ENCODE measurements at places on chromosomes 6 and 20. TPM values are rescaled to one million over a fixed set of nuclear protein-coding genes. Genes with fewer than 3 reads are reported as not detected.

SLC26A8 gene
- total RNA-seq = not detected

PRSS16 gene
- total RNA-seq = 12.3 TPM

KHDC1L gene
- total RNA-seq = not detected

OPRM1 gene
- total RNA-seq = not detected

CST7 gene
- 0.97 TPM for total RNA-seq

GRCh38 chr20:50412069-50412468 lies 98.1 kb upstream of the PTPN1 start:
- H3K4me3 ChIP-seq = no peak overlapping the region
- H3K27me3 ChIP-seq = no peaks in the 10 kb centered on the region

GRCh38 chr6:61809004-61809595 lies 476.9 kb downstream of the KHDRBS2 start:
- no peak for DNase-seq
- H3K27me3 ChIP-seq = no peaks in the 10 kb centered on the region
- no peak overlapping the region for H3K27ac ChIP-seq
- no peak overlapping the region for H3K4me3 ChIP-seq

DNA sequence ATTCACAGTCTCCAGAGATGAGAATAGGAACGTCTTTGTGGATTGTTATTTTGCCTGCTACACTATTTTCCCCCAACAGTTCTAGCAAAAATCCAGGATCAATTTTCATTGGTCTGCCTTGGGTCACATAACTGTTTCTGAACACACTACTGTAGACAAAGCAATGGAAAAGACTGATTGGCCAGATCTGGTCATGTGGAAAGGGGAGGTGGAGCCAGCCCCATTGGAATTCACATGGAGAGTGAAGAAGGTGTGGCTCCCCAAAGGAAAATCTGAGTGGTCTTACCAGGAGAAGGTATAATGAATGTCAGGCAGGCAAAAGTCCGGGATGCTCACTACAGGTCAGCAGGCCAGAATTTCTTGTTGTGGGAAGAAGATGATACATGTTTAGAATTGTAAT lies 9.5 kb upstream of the TP53RK start:
- no peak overlapping the region for H3K27ac ChIP-seq
- H3K36me3 ChIP-seq = no peaks in the 10 kb centered on the region
- H3K27me3 ChIP-seq = no peaks in the 10 kb centered on the region
- no peak overlapping the region for H3K4me3 ChIP-seq
- no peak for DNase-seq

DNA sequence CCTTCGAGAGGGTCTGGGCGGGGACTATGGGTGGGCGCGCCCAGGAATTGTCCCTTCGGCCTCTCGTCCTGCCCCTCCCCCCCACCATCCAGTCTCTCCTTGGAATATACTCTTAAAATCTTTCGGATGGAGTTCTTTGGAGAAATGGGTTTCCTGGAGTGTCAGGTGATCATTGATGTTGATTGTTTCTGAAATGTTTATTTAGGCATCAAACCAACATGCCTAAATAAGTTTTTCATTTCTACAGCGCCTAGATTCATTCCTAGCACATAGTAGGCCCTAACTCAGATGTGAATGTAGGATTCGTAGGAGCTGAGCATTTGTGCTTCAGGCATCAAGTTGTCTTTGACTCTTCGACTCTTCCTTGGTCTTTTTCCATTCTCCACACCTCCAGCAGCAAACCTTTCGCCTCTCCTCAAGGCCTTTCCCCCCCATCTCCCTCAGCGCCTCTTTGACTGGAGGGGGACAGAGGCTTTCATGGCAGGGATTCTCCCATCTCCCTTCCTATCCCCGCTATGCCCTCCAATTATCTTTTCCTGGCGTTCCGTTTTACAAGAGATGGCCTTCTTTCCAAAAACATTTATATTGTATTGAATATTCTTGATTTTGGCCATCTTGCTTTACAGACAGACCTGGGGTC lies 610 bp downstream of the CASP8AP2 start:
- H3K27me3 ChIP-seq = no peaks in the 10 kb centered on the region
- DNase-seq = no peak
- H3K4me3 ChIP-seq = peak overlapping the region; percentile 99
- H3K4me1 ChIP-seq = peaks cover 19% of the 10 kb centered on the region

DNA sequence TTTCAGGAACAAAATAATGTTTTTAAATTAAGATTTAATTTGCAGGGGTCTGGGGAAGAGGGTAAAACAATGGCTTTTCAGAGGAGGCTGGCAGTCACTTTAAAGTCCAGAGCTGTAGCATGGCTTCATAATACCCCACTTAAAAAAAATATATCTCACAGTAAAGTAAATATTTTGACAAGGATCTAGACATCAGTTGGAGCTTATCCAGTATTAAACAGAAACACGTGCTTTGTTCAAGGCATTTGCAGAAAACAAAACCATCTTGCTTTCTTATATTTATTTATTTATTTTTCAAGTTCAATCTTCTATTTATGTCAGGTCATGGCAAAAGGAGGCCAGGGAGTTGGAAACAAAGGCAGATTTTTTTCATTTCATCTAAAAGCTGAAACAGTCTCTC lies 53.3 kb upstream of the PRL start:
- no peaks in the 10 kb centered on the region for H3K27me3 ChIP-seq
- no peak overlapping the region for H3K4me3 ChIP-seq
- no peaks in the 10 kb centered on the region for H3K4me1 ChIP-seq
- DNase-seq = no peak
- H3K36me3 ChIP-seq = no peaks in the 10 kb centered on the region
- H3K27ac ChIP-seq = no peak overlapping the region

- DNase-seq = no peak
- no peaks in the 10 kb centered on the region for H3K4me1 ChIP-seq
- H3K4me3 ChIP-seq = no peak overlapping the region
- no peaks in the 10 kb centered on the region for H3K36me3 ChIP-seq
Measured at GRCh38 chr6:14585689-14586088, 468.1 kb downstream of the CD83 start.

GRCh38 chr6:167703781-167704180 lies 122.9 kb upstream of the AFDN start:
- peak; percentile 73 for DNase-seq
- H3K27ac ChIP-seq = no peak overlapping the region
- no peaks in the 10 kb centered on the region for H3K36me3 ChIP-seq
- H3K4me3 ChIP-seq = no peak overlapping the region

DNA sequence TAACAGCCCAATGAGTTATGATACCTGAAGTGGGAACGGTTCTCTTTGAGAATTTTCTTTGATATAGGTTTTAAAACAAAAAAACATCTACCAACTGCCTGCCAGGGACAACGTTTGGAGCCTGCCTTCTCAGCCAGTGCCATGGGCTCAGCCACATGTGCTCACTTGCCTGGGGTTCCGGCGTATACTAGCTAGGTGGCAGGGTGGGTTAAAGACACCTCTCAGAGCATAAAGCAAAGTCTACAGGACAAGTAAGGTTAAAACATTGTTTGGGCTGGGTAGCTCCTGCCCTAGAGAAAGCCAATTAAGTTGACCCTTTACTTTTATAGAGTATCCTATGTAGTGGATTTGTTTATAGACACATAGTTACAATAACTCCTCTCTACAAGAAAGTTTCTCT lies 38.0 kb upstream of the SCGN start:
- no peak overlapping the region for H3K4me3 ChIP-seq
- H3K4me1 ChIP-seq = no peaks in the 10 kb centered on the region
- no peaks in the 10 kb centered on the region for H3K27me3 ChIP-seq
- H3K36me3 ChIP-seq = peaks cover 4% of the 10 kb centered on the region

DNA sequence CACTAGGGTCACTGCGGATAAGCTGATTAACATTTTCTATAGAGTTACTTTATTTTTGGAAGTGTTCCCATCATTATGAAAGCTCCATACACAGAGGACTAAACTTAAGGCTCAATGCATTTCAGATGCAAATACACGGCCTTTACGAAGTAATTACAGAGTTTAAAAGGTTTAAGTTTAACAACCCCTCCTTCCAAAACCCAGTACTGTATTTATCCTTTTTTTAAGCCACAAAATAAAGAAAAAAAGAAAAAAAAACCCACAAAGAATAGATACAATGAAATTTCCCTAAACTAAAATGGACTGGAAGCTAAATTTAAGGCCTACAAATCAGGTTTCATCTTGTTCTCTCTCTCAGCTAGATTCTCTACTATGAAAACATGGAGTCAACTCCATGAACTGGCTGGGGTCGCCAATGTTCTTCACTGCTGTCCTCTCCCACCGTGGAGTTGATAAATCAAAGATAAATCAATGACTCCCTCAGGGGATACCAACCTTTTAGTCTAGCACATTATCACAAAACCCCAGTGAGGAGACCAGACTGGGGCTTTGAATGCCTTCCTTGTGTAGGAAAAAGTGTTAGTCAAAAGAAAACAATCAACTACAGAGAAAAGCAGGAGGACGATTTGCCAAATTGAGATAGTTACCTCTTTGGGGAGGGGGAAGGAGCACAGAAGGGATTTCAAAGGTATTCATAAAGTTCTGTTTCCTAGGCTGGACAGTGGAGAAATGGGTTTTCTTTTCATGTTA lies 52.5 kb downstream of the TNFRSF21 start:
- no peak overlapping the region for H3K27ac ChIP-seq
- H3K27me3 ChIP-seq = no peaks in the 10 kb centered on the region
- no peak overlapping the region for H3K4me3 ChIP-seq
- DNase-seq = no peak
- H3K36me3 ChIP-seq = peaks cover 4% of the 10 kb centered on the region

DNA sequence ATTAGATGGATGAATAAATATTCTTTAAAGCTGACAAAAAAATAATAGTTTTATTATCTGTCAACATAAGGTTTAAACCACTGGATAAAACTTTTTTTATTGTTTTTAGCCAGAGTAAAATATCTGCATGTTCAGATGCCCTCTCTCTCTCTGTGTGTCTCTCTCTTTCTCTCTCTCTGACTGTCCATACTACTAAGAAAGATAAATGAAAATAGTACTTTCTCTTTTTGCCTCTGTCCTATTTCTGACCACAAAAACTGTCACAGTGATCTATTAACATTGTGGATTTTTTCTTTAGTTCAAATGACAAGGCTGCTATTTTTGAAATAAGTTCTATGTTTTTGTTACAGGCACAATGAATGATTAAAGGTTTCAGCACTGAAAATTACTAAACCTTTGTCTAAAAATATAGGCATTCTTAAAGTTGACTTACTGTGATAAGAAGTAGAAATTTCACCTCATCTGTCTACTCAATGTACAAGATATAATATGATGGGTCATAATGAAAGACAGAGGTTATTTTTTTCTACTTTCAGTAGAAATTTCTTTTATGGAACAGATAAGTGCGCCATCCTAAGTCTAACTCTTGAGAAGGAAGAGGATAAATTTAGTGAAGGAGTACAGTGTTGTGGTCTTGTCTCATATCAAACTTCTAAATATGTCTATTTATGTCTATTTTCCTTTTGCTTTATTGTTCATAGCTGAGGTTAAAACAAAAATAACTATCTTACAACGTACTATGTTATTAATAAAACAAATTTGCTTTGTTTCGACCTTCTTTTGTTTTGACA lies 341.9 kb upstream of the EYS start:
- no peak overlapping the region for H3K4me3 ChIP-seq
- no peaks in the 10 kb centered on the region for H3K36me3 ChIP-seq
- no peak for DNase-seq
- no peaks in the 10 kb centered on the region for H3K4me1 ChIP-seq
- no peak overlapping the region for H3K27ac ChIP-seq

DNA sequence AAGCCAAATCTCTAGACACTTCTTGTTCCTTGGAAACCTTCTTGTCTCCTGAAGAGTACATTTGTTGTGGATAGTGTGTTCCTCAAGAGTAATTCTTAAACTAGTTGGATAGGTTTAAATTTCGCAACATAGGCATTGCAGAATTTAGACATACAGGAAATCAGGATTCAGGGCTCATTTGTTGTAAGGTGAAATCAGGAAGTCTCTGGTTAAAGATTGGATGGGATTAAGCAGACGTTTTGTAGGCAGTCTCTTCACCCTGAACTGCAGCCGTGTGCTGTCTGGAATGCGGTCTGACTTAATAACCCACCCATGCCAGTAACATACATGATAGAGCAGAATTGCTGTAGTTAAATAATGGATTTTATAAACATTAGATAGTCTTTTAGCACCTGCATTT lies 21.7 kb downstream of the HIVEP1 start:
- peaks cover 35% of the 10 kb centered on the region for H3K4me1 ChIP-seq
- H3K27ac ChIP-seq = peak overlapping the region; percentile 2
- no peak for DNase-seq
- H3K27me3 ChIP-seq = no peaks in the 10 kb centered on the region
- H3K4me3 ChIP-seq = no peak overlapping the region
- H3K36me3 ChIP-seq = no peaks in the 10 kb centered on the region

GRCh38 chr20:52047811-52048764 lies 143.5 kb downstream of the ZFP64 start:
- no peak overlapping the region for H3K4me3 ChIP-seq
- no peak overlapping the region for H3K27ac ChIP-seq
- no peak for DNase-seq
- H3K4me1 ChIP-seq = no peaks in the 10 kb centered on the region
- H3K36me3 ChIP-seq = no peaks in the 10 kb centered on the region
